Activated naive CD4-positive, alpha-beta T cell treated with anti-CD3 and anti-CD28 coated beads, Interleukin-2, amount 50 U/mL, for 16 hours (primary cell): ENCODE measurements at places on chromosomes 7 and 10.

DNA sequence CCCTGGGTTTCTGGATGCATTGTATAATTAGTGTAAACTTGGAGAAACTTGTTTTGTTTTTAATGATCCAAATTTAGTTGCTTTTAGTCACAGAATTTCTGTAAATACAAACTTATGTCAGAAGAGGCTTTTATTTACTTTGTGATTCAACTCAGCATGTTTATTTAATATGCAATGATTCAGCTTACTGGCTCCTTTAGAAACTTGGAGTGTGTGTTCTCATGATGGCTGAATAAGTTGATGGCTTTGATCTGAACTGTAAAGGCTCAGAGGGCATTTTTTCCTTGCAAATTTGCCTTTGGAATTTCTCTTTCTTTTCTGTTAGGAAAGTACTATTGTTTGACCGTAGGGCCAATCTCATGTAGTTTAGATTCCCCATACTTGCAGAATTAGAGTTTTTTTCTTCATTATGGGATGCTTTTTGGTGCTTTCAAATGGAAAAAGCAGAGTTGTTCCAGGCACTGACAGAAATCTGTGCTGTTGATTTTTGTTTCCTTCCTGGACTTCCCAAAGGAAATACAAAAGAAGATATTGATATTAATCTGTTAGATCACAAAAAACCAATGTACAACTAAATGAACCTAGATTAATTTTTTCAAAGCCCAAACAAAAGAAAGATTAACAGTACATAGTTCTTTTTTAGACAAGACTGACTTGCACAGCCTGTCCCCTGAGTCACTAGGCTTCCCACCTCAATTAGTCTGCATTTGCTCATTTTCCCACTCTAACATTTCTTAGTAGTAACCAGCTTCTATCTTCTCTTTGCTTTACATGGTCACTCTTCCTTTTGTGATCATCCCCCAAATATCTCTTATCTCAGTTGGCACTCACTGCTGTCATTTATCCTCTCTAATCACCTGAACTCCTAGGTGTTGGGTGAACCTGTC is 96.8 kb upstream of the AGR3 start:
- no peak for DNase-seq

DNA sequence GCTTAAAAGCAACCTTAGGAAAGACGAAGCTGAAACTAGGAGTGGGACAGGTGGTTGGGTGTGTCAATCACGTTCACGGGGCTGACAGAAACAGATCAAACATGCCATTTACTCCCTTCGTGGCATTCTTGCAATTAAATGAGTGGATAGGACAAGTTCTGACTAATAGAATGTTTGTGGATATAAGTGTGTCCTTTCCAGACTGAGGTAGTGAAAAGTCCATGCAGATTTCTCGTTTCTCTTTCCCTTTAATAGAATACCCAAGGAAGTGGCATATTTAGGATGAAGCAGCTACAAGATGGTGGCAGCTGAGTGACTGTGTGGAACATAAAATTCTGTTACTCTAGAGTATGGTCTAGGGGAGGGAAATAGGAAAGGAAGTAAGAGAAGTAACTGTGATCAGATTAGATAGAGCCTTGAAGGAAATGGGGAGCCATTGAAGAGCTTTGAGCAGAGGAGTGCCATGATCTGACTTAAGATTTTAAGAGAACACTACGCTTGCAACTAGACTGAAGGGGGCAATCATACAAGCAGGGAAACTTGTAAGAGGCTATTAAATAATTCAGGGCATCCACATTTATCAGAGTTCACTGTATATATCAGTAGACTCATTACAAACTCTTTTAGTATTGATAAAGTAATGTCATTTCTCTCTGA is 46.3 kb upstream of the HYAL4 start:
- no peak for DNase-seq

GRCh38 chr7:66083677-66084076 is 8.1 kb downstream of the ASL start:
- no peak for DNase-seq

- DNase-seq: no peak
Measured at GRCh38 chr7:51055039-51055840, 261.4 kb downstream of the COBL start.

- no peak for DNase-seq
Measured at GRCh38 chr10:122767621-122768388, 68.2 kb upstream of the C10orf120 start.

- DNase-seq: no peak
Measured at GRCh38 chr7:117193564-117193963, 129.3 kb downstream of the WNT2 start.

- DNase-seq: no peak
Measured at GRCh38 chr10:110395350-110396283, 90.9 kb upstream of the SMNDC1 start.
